ENCODE measurements at places on chromosomes 5 and 9.

DNA sequence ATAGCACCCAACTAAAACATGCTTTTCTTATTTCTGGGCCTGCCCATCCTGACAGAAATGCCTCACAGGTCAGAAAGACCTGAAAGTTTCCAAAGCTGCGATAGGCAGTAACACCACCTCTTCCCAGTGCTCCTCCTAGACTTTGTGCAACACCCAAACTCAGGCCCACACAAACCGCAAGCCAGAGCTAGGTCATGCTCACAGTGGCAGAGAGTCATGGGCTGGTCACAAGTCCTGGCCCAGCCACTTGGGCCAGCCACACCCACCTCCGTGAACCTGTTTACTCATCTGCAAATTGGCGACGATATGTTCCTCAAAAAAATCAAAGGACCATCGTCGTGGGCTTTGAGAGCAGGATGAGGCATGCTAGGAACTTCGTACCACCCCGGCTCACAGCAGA, 44.0 kb upstream of the SLC25A51 start:
- DNase-seq: no peak

DNA sequence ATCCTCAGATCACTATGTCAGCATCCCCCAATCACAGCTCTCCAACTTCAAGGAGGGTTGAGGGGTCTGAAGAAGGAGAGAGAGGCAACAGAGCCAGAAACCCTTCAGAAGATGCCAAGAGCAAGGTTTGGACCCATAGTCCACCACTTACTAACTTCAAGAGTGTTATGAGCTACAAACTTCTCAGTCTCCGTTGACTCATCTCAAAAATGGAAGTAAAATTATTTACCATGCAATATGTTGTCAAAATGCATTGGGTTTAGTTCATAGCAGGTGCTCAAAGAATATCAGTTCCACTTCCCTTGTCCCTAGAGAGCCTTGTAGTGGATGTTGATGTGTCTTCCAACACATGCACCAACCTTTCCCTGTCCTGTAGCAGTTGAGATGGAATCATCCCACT, 116.0 kb downstream of the KCNIP1 start:
- DNase-seq: no peak

DNA sequence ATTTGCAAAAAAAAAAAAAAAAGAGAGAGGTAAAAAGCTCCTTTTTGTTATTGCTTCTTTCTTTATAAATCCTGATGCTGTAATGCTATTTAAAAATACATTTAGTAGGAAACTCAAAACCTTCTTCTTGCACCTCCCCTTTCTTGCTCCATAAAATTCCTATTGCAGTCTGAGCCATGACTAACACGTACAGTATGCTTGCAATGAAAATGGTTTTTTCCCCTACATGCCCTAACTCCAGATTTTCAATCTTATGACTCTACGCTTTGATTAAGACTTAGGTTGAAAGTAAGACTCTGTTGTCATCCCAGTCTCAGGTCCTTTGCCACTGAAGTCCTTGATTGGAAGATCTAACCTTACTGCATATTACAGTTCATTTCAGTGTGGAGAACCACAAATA, 23.9 kb downstream of the FGF10 start:
- DNase-seq: no peak

DNA sequence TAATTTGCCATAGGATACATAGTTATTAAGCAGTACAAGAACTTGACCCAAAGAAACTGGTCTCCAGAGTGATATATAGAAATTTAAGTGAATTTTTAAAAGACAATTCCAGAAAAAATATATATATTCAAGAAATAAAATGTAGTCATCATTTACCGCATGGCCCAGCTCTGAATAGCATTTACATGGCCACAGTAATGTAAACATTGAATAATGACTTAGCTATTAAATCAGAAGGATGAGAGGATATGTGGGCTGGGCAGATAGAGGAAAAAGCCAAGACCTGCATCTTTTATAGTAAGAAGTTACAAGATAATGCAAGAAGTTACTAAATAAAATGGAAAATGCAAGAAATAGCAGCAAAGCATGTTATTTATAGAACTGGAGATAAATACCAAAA, 405.2 kb upstream of the WWC1 start:
- no peak for DNase-seq

GRCh38 chr9:18911714-18912342, 121.2 kb downstream of the SAXO1 start:
- DNase-seq: no peak

GRCh38 chr9:8492024-8492423, 692.4 kb upstream of the DMAC1 start:
- DNase-seq: no peak

GRCh38 chr5:153498516-153498915, 8.0 kb downstream of the GRIA1 start:
- no peak for DNase-seq

GRCh38 chr5:98999631-99000030, 70.8 kb upstream of the CHD1 start:
- no peak for DNase-seq

DNA sequence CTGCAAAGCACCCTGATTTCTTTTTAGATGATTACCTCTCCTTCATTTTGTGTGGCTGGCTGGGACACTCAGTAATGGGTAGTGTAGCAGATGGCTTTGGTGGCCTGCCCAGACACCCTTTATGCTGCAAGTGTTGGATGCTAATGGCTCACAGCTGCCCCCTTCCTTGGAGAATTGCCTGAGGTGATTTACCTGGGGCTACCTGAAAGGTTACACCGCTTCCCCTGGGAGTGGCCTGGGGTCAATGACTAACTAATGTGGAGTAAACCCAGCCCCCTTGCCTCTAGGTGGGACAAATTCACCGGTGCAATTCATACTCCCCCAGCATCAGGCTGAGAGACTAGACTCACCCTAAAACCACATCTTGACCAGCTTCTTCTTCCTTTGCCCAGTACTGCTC, 23.5 kb upstream of the HAND1 start:
- DNase-seq: no peak

- DNase-seq: no peak
These were observed 135.5 kb downstream of the RAB3C start for GRCh38 chr5:58718269-58718978.

GRCh38 chr9:14428781-14429230, 114.9 kb upstream of the NFIB start:
- DNase-seq: peak; percentile 9

DNA sequence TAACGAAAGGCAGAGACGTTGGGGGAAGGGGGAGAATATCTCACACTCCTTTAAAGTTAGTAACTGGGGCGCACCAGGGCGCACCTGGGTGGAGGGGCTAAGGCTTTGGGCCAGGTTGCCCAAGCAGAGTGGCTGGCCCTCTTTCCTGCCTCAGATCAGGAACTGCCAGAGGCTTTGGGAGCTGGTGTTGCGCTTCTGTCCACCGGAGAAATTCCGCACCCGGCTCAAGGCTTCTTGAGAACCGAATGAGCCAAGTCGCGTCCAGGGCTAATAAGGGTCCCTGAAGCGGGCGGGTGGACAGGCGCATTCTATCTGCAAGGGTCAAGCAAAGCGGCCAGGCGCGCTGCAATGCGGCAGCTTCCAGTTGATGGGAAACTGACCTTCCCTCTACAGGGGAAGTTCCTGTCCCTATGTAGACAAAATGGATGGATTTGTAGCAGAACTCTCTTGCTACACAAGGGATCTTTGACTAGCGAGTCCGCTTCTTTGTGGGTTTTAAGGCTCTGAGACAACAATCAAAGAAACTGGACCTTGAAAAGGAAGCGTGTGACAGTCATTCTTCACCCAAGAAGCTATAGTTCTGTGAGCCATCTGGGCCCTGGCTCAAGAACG, 5.5 kb downstream of the PAX5 start:
- no peak for DNase-seq

- DNase-seq: no peak
These were observed 10.0 kb downstream of the TRAF1 start for GRCh38 chr9:120916588-120916987.
